Activated CD4-positive, alpha-beta memory T cell treated with anti-CD3 and anti-CD28 coated beads for 36 hours (primary cell): ENCODE measurements at places on chromosomes 7 and 10. TPM values are rescaled to one million over a fixed set of nuclear protein-coding genes. Genes with fewer than 3 reads are reported as not detected.

The CDNF gene
- total RNA-seq, result 1.6 TPM

GRCh38 chr7:45106-46090, 147.0 kb upstream of the FAM20C start:
- DNase-seq, result peak; percentile 19

The ARMC3 gene
- not detected for total RNA-seq

- no peak for DNase-seq
Measured at GRCh38 chr10:52420656-52421055, 106.6 kb downstream of the DKK1 start.

DNA sequence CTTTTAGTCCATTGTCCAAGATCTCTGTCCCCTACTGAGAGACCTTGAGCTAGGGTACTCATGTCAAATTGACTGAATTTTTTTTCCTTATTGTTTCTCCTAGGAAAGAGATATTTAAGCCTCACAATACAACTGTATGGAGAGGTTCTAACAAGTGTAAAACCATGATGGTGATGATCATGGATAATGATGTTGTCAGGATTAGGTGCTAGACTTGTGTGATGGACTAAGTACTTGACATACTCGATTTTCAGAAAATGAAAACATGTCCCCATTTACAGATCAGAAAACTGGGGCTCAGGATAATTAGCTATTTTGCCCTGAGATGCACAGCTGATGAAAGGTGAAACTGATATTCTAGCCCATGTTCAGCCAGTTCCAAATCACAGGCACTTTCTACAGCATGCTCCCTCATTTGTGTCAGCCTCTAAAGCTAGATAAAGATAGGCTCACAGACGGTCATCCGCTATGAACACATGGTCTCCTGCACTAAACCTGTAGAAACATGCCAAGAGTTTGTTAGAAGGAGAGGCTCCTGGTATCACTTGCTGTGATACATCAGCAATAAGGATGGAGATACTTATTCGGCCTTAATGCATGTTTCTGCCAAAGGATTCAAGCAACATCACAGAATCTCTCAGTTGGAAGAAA, 67.6 kb downstream of the CREB3L2 start:
- no peak for DNase-seq

The TEX36 gene
- total RNA-seq, result not detected
